ENCODE measurements at places on chromosomes 3 and 15.

- DNase-seq: no peak
Observed at GRCh38 chr3:14764331-14765059, 54.3 kb upstream of the FGD5 start.

GRCh38 chr15:89898614-89899294, 5.0 kb upstream of the AP3S2 start:
- DNase-seq: no peak

- DNase-seq: no peak
Observed at GRCh38 chr3:130748467-130748861, 1.8 kb upstream of the PIK3R4 start.

- no peak for DNase-seq
Observed at GRCh38 chr15:64987136-64987535, 2.6 kb downstream of the SPG21 start.
